Activated CD4-positive, alpha-beta T cell treated with anti-CD3 and anti-CD28 coated beads for 1 hour (primary cell): ENCODE measurements at places on chromosomes 12 and 14.

DNA sequence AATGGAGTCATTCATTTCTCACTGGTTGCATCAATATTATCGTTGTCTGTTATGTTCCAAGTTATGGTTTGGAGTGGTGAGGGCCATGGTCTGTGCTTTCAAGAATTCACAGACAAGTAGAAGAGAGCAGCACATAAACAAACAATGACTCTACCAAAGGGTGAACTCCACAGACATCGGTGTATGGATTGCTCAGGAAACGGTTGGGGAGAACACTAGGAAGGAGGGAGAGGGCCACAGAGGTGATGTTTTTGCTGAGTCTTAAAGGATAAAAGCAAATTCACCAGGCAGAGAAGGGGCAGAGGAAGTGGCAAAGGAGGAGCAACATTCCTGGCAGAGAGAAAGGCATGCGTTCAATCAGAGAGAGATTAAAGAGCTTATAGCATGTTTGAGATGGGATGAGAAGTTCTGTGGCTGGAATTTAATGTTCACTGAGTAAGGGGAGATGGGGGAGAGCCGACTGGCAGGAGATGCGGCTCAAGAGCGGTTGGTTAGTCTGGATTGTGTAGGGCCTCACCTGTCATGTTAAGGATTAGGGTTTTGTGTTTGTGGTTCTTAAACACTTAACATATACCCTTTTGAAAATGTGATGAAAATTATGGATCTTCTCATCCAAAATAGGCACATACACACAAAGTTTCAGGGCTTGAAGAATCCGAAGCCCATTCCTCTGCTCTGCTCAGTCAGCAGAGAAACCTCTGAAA is 42.3 kb upstream of the FRMD6 start:
- DNase-seq, result no peak

DNA sequence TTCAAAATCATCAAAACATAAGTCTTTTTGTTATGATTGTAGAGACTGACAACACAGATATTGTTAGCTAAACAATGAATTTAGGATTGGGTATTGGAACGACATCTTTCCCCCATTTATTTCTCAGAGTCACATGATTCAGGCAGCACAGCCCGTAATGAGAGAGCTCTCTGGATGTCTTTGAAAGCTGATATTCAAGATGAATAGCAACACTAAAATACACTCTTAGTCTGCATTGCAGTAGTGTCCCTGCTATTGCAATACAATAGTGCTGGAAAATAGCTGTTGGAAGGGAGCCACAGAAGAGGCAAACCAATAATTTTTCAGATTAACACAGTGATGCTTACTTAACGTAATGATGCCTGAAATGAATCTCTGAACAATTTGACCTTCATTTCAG is 9.9 kb downstream of the GTSF1 start:
- DNase-seq, result no peak

- no peak for DNase-seq
Observed at GRCh38 chr12:63898764-63899337, 54.4 kb downstream of the SRGAP1 start.

GRCh38 chr12:57579011-57579410 is 12.0 kb upstream of the PIP4K2C start:
- no peak for DNase-seq

- DNase-seq, result no peak
Observed at GRCh38 chr12:2397356-2398045, 344.7 kb downstream of the CACNA1C start.

- DNase-seq, result no peak
Observed at GRCh38 chr12:85559127-85559526, 277.1 kb downstream of the RASSF9 start.

DNA sequence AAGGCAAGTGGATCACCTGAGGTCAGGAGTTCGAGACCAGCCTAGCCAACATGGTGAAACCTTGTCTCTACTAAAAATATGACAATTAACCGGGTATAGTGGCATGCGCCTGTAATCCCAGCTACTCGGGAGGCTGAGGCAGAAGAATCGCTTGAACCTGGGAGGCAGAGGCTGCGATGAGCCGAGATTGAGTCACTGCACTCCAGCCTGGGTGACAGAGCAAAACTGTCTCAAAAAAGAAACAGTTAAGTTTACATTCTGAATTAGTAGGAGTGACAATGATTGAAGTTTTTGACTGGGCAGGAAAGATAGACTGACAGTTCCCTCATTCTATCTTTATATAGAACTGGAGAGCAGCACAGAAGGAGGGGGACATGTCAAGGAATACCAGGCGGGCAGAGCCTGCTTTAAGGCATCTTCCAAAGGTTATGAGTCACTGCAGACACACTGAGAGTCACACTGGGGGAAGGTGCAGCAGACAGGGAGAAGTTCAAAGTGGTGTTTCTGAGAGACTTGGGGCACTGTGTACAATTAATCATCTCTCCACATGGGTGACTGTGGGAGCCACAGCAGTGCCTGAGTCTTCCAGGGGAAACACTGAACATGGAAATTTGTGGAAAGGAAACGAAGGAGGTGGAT is 42.8 kb upstream of the RNASE3 start:
- no peak for DNase-seq

DNA sequence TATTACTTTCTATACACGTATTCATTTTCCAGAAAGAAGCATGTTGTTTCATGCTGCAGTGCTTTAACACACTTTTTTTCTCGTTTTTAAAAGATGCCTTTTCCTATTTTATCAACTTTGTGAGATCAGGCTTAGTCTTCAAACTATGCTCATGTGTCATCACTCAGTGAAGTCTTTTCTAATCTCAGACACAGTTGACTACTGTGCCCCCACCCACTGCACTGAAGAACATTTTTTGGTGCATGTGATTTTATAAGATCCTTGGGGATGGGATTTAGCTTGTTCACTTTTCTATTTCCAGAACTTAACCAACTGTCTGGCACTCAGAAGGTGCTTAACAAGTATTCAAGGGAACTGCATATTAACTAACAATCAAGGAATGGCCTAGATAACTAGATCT is 85.5 kb downstream of the CDK17 start:
- no peak for DNase-seq

DNA sequence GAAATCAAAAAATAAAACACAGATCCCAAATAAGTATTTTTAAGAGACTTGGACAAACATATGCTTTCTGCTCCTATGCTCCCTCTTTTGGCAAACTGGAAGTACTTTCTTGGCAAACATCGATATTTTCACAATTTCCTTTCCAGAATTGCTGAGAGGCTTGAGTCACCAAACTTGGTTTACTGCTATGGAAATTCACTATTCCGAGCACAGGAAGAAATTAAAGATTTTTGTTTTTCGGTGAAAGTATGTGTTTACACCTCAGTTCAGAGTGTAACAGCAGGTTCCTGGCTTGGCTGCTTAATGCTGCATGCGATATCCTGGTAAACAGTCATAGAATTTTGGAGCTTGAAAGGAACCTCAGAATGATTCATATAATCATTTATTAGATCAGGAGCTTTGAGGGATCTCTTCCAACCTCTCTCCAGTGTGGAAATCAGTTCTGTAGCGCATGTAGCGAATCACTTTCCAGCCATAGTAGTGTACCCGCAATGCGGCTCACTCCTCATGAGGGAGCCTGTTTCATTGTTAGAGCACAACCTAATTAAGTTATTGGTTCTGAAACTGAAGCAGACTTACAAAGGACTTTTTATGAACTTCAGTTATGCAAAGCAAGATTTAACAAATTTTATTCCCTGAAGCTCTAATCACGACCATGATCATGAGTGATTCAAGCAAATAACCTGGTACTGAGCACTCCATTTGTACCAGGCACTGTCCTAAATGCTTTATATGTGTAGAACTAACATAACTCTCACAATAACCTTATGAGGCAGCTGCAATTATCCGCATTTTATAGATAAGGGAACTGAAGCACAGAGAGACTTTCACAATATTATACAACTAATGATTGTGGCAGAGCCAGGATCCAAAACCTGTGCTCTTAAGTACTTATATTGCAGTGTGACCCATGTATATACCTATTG is 56.4 kb upstream of the ATP2A2 start:
- no peak for DNase-seq

- DNase-seq, result no peak
Observed at GRCh38 chr12:18551106-18551505, 186.7 kb downstream of the PLCZ1 start.

GRCh38 chr12:117854339-117855012 is 114.3 kb downstream of the KSR2 start:
- no peak for DNase-seq

DNA sequence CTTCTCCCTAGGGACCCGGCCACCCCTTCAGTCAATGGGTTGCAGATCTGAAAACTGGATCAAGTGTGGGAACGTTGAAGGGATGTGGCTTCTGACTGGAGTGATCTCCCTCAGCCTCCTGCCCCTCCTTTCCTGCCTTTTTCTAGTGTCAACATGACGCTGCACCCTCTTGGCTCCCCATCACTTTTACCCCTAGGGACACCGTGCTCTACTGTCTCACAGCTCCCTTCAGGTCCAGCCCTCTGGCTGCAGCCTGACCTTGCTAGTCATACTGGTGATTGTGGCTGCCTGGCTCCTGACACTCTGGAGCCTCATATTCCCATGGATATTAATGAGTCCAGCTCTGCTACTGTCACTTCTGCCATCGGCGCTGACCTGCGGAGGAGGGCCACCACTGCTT is 51.5 kb upstream of the RASSF3 start:
- no peak for DNase-seq

DNA sequence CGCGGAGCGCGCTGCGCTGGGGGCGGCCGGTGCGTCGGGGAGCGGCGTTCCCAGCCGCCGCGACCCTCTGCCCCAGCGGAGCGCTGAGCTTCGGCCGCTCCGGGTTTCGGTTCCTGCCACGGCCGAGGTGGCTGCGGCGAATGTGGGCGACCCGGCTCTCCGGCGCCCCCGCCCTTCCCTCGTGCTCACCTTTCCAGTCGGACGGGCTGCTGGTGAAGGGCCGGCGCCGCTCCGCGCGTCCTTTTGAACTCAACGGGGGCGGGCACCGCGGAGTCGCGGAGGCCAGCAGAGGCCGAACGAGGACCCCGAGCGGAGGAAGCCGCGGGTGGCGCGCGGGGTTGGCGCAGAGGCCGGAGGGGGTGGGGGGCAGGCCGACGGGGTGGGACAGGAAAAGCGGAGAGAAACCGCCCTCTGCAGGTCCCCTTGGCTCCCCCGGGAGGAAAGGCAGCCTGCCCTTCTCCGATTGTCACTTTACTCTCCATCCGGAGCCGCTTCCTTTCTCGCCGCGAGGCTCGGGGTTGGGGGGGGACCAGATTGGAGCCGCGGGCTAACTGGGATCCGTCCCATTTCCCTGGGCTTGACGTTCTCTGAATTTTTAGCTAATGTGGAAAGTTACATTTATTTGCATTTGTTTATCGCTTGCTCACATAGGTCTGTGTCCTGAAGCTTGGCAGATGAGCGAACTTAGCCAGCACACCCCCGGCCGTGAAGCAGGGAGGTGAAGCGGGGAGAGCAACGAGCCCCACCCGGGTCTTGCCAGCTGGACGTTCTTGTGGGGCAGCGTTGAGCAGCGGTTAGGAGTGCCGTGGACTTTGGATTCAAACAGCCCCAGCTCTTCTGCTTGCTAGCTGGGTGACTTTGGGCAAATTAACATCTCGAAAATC is at the start of gene SMAGP:
Gene SMAGP (minus strand): TSS at position 349 of the 884 bp plus-strand sequence. CDS start 1,137 bp downstream, outside the sequence.
- peak; percentile 15 for DNase-seq

DNA sequence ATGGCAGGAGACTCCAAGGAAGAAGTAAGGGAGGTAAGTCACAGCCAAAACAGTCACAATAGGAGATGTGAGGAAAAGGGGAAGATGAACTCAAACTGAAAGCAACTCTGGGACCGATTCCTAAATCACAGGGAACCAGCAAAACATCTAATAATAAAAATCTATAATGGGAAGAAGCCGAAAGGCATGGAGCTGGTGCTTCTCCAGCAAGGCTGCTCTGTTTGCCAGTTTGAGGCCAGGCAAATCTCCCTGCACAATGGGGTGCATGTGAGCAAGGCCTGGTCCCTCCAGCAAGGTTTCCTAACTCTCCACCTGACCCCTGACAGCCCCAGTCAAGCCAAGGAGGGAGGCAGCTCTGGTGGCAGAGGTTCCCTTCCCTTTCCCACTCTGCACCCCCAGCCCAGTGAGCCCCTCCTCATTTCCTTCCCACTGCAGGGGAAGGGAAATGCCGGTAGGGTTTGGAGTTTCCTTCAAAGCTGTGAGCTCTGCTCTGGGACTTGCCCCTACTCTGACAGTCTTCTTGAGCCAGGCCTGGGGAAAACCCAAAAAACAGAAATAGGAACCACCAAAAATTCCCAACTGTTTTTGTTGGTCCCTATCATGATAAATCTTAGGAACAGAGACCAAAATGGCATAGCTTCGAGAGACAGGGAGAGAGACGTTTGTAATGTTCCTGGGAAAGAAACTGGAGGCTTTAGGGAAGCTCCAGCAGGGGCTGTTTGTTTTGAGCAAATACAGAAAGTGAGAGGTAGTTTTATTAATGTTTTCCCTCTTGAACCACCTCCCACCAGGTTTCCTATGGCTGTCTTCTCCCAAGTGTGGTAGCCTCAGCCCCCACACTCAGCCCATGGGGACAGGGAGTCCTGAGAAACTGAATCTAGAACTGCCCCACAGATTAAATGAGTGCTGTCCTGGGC is 34.6 kb downstream of the FMNL3 start:
- DNase-seq, result no peak

GRCh38 chr12:42315108-42315507 is 10.8 kb downstream of the ZCRB1 start:
- DNase-seq, result no peak

DNA sequence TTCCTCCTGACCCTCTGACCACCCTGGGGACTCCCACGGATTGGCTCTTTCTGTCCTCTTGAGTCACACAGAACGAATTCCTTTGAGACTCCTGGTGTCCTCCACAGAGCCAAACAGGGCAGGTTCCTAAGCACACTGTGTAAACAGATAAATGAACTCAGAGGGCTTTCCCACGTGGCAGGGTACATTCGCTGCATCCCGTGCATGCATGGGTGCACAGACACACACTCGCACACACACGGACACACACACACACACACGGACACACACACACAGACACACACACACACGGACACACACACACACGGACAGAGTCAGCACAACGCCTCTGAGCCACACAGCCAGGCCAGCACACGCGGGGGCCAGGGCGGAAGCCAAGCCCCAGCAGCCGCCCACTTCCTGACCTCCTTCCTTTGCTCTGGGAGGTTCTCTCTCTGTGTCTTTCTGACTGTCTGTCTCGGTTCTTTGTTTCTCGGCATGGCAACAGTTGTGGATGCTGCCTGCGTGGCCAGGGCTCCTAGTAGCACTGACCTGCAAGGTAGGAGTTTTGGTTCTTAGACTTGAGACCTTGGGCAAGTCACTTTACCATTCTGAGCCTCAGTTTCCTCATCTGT is 706 bp downstream of the CRACR2A start:
- peak; percentile 27 for DNase-seq
